CD4-positive, alpha-beta T cell treated with Interferon gamma for 1 hour (primary cell): ENCODE measurements at places on chromosomes 12 and 14.

- no peak for DNase-seq
Measured at GRCh38 chr12:106096376-106096775, 42.4 kb downstream of the NUAK1 start.

DNA sequence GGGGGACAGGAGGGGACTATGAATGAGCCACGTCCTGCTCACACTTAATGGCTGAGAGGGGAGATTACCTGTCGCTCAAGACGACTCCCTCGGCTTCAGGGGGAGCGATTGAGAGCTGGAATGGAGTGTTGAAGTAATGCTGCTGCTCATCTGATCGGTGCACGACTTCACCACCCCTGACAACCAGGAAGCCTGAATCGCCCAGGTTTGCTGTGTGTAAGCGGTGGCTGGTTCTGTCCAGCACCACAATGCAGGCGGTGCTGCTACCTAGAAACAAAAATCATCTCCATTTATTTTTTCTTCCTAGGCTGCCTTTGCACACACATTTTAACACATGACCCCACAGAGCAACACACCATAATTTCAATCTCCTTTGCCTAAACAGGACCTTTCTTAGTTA, 37.3 kb downstream of the PPTC7 start:
- no peak for DNase-seq

GRCh38 chr12:104551313-104551931, 94.7 kb downstream of the CHST11 start:
- no peak for DNase-seq

GRCh38 chr14:74504874-74505720, 11.5 kb downstream of the ISCA2 start:
- no peak for DNase-seq

DNA sequence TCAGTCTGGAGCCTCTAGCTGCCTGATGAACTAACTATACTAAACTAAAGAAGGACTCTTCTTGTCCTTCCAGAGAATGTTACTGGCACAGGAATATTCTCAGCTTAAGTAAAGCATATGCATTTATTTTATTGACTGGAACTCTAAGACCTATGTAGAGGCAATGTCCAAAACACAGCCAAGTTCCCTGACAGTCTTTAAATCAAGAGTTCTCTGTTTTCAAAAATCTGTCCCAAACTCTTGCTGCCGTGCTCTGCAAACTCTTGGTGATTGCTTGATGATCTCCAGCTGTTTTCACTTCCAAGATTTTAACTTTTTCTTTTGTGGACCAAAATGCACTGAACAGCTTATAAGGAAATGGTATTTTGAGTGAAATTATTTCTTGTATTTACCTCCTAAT, 67.5 kb upstream of the DAAM1 start:
- DNase-seq = no peak
